A549 treated with ZK216348 at 1 μM for 4 hours (cell line): ENCODE measurements at places on chromosomes 3 and 15. TPM values are rescaled to one million over a fixed set of nuclear protein-coding genes. Genes with fewer than 3 reads are reported as not detected.

Gene PDCD6IP
- 118 to 182 TPM (median 169 TPM) in 5 replicates for total RNA-seq

Gene HDGFL3
- total RNA-seq: 51.9 to 99.0 TPM (median 57.5 TPM) in 5 replicates

Gene ITIH3
- not detected in 5 replicates for total RNA-seq

Gene KNG1
- total RNA-seq: 0.09 TPM in 1 of 5 replicates, not detected in the others

Gene RETNLB
- total RNA-seq: not detected in 5 replicates

Gene NLGN1
- not detected in 5 replicates for total RNA-seq

Gene ACTR8
- total RNA-seq: 14.5 to 17.8 TPM (median 15.9 TPM) in 5 replicates

Gene POPDC2
- total RNA-seq: 0.13 to 0.73 TPM (median 0.37 TPM) in 4 of 5 replicates, not detected in the other

Gene OIP5
- total RNA-seq: 11.9 to 15.8 TPM (median 13.8 TPM) in 5 replicates

Gene ANKRD63
- 0.21 to 0.67 TPM (median 0.35 TPM) in 4 of 5 replicates, not detected in the other for total RNA-seq

Gene ZNF80
- not detected in 5 replicates for total RNA-seq

Gene SRPRB
- 55.7 to 62.9 TPM (median 59.0 TPM) in 5 replicates for total RNA-seq

Gene GPR149
- not detected in 5 replicates for total RNA-seq

Gene CYP11A1
- not detected in 5 replicates for total RNA-seq

Gene CX3CR1
- total RNA-seq: not detected in 5 replicates

Gene VGLL3
- total RNA-seq: 4.4 to 15.5 TPM (median 8.1 TPM) in 5 replicates

Gene ROPN1
- total RNA-seq: not detected in 5 replicates

Gene MIX23
- total RNA-seq: 46.5 to 103 TPM (median 49.9 TPM) in 5 replicates

Gene TRAT1
- total RNA-seq: not detected in 5 replicates

Gene SPSB4
- 0.08 to 0.38 TPM (median 0.16 TPM) in 5 replicates for total RNA-seq

Gene EFHB
- 0.53 to 1.6 TPM (median 0.75 TPM) in 5 replicates for total RNA-seq

Gene ACOX2
- 7.4 to 11.4 TPM (median 8.2 TPM) in 5 replicates for total RNA-seq

Gene CATSPER2
- total RNA-seq: 0.41 to 2.0 TPM (median 0.58 TPM) in 5 replicates

Gene CCDC54
- total RNA-seq: not detected in 5 replicates

Gene MST1R
- total RNA-seq: 6.0 to 9.9 TPM (median 7.4 TPM) in 5 replicates
